ENCODE measurements at places on chromosomes 2 and 18.
A peak's percentile ranks its signal among the peaks of the same experiment; 100 is the strongest.

DNA sequence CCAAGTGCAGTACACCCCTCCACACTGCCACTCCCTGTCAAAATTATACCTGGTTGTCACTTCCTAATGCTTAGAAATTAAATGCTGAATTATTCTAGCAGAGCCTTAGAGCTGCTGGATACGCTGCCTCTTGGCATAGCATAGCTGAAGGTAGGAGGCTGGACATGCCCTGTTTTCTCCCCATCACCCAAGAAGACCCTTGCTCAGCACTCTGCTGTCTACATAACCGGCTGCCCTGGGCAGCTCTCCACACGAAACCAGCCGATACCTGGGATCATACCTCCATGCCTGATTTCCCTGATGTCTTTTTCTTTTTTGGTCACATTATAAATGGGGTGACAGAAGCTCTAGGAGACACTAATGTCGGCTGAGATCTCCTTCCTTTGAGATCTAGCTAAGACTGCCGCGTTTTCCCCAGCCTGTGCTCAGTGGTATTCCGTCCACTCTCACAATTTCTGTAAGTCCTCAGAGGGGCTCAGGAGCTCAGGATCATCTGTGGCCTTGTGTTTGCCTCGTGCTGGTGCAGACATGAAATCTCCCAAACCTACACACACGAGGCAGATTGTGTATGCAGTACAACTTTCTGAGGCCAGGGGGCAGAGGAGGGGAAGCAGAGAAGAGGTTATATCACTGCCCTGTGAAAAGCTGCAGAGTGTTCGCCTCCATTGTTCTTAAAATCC is 13.5 kb upstream of the ZAP70 start:
- peak; percentile 80 for DNase-seq

DNA sequence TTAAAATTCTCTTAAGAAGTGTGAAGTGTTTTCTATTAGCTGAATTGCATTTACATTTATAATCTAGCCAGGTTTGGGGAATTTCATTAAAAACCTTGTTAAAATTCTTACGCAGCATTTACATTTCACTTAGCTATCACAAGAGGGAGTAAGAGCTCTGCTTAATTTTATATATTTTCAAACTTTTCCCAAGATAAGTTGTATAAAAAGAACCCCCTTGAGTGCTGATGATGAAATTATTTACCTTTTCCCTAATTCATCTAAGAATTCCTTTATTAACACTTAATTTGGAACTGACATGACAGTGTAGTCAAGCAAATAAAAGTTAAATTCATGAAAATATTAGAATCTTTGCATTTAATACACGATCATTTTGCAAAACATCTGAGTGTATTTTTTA is 54.2 kb upstream of the ZSWIM2 start:
- DNase-seq = peak; percentile 46

DNA sequence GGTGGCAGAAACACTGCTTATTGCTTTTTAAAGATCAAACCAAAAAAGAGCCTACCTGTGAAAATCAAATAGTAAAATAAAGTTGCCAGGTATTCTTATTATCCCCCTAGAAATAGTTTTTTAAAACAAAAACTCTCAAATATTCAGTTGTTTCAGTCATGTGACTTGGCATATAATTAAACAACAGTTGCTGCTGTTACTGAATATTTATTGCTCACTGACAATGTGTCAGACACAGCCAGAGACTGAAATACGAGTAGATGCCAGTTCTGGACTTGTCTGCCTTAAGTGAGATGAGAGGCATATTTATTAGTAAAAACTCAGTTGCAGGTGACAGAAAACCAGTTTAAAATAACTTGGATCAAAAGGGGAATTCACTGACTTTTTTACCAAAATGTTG is 106.0 kb upstream of the RAB12 start:
- no peak for DNase-seq

GRCh38 chr2:121076498-121076820 is 208.5 kb downstream of the TFCP2L1 start:
- no peak for DNase-seq

- DNase-seq = no peak
These were observed 83.6 kb downstream of the ACVR1 start for GRCh38 chr2:157792335-157793052.

DNA sequence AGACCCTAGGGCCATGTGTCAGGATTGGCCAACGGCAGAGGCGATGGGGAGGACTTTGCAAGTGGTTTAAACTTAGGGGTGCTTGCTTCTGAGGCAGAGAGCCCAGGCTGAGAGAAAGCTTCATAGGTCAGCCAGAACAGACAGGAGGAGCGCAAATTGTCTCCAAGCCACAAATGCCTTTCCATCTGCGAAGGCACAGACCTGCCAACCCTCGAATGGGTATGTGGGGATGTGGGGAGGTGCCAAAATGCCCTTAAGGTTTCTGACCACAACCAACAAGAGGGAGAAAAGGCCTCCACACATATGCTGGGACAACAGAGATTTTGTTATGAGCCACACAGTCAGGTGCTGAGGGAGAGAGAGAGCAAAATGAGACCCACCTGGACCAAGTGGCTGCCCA is 283.6 kb downstream of the CYP26B1 start:
- no peak for DNase-seq

DNA sequence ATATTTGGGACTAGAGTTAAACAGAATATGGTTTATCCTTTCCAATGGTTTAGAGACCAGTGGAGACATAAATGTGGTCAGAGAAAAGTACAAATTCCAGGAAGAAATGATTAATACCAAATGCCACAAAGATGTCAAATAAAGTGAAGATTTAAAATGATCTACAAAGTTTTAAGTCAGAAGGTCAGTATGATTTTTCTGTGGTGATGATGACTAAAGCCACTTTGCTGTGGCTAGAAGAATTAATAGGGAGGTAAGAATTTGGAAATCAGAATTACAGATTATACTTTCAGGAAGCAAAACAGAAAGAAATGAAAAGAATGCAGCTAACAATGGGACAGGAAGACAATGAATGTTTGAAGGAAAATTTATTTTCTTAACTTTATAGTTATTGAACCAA is 91.5 kb upstream of the CDH7 start:
- DNase-seq = no peak
